GM12891 (cell line): ENCODE measurements at places on chromosomes 3 and 15.

DNA sequence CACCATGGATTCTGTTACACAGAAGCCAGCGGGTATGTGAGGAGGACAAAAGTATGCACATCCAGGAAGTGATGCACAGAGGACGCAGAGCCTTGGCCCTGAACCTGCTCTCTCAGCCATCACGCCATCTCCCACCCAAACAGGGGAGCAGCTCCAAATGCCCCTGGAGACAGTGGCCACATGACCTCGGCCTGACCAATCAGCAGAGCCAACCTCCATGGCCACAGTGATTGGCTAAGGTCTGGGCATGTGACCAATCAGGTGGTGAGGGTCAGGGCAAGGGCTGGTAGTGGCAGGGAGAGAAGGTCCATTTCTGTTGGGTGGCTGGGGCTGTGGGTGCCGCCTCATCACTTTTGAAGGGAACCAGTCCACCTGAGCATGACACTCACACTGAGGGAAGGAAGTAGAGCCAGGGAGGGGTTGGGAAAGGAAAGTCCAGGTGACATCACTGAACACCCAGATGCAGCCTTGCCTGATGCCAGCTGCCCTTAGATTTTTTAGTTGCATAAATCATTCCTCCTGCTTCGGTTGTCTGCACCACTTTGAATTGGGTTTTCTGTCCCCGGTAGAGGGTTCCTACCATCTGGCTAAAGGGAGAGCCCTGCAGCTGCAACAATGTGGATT, 70.3 kb upstream of the IQSEC1 start:
- no peak for DNase-seq

GRCh38 chr3:25493246-25493645, 65.2 kb downstream of the RARB start:
- no peak for DNase-seq

DNA sequence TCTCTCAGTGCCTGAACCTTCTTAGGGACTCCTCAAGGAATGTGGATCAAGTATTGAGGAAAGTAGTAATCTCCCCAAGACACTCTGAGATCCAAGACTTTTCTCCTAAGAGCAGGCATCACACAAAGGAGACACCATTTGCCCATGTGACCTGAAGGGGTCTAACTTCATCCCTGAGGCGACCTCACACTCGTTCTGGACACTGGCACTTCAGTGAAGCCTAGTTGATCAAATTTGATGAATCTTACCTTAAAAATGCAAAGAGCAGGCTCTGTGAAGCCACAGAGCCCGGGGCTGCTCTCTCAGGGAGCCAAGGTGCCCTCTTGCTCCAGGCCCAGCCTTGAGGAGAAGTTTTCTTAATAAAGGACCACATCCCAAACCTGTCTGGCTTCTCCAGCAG, 64.3 kb downstream of the SCN11A start:
- no peak for DNase-seq

GRCh38 chr15:77905301-77905920, 172.1 kb downstream of the TBC1D2B start:
- no peak for DNase-seq

DNA sequence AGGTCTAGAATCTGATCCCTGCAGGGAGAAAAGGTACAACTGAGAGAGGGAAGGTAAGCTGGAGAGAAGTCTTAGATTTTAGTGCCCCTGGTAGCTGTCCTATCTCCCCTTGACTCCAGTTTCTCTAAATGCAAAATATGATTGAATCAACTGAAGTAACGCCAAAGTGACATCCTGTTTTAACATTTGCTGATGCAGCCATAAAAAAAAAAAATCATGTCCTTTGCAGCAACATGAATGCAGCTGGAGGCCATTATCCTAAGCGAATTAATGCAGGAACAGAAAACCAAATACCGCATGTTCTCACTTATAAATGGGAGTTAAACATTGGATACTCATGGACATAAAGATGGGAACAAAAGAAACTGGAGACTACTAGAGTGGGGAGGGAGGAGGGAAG, 42.4 kb upstream of the LCTL start:
- no peak for DNase-seq

GRCh38 chr3:14806641-14807263, 12.0 kb upstream of the FGD5 start:
- DNase-seq, result no peak

DNA sequence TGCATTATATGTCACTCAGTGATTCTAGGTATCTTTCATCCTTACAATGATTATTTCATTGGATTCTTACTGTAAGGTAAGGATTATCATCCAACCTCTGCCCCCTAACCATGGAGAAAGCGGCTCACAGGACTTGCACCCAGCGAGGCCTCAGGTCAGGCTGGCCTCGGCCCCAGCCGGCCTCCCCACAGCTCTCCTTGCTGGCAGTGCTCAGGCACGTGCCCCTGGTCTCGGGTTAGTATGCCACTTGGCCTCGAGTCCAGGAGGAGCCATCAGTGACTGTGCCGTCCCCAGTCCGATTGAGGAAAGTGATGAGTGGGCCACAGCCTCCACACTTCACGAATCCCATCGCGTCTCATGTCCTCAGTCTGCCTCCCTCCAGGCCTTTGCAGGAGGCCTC, 35.7 kb upstream of the GABRG3 start:
- DNase-seq, result no peak

- DNase-seq, result no peak
Observed at GRCh38 chr15:93071469-93071936, 17.5 kb downstream of the RGMA start.

DNA sequence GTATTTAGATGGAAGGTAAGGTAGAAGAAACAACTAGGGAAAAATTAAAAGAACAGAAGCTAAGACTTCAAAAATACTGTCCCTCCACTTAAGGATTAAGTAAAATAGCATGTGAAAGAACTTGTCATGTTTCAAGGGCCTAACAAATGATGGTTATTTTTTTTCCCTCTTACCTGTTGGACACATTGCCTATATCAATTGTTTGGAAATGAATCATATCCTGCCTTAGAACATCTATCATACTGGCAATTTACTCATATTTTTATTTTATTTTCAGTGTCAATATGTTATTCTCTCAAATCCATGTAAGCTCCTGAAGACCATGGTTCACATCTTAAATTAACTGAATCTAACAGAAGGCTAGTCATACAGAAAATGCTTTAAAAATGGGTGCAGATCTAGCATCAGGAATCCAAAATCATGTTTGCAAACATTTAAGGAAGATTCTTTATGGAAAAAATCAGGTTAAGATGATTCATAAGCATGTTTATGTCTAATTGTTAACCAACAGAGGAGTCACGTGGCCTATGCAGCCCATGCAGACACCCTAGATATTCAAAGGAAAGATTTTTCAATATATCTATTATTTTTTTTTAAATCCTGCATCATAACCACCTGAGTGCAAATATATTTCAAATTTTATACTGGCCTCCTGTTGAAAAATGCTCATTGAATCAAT, 135.8 kb upstream of the TRIM42 start:
- DNase-seq, result no peak

DNA sequence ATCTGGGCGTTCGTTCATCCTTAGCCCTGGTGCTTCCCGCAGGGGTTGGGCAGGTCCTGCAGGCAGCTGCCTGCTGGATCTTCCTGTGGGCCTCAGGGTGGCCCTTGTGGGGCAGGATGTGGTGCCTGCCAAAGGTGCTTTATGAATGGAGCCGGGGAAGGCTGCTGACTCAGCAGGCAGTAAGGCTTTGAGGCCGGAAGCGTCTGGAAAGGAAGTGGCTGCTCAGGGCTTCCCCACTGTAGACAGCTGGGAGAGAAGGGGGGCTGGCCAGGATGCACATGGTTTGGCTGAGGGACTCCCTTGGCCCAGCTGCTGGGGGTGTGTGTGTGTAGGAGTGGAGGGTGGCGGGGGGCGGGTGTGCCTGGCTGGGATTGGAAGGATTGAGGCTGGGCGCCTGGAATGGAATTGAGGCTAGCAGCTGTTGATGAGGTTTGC, 12.9 kb downstream of the CD276 start:
- DNase-seq, result peak; percentile 61

DNA sequence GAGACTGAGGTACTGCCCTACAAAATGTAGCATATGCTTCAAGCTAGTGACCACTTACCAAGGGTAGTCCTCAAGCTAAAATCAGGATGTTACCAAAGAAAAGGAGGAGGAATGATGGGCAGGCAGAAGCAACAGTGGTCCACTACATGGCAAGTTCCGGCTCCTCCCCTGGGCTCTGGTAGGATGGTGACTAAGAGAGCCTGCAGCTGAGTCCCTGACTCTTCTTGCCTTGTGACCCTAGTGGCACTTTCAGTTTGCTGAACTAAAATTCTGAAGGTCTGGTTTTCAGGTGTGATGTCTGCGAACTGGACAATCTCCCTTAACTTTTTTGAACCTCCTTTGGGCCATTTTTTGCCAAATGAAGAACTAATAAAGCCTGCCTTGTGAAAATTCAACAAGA, 40.9 kb downstream of the MRPL46 start:
- DNase-seq, result no peak

DNA sequence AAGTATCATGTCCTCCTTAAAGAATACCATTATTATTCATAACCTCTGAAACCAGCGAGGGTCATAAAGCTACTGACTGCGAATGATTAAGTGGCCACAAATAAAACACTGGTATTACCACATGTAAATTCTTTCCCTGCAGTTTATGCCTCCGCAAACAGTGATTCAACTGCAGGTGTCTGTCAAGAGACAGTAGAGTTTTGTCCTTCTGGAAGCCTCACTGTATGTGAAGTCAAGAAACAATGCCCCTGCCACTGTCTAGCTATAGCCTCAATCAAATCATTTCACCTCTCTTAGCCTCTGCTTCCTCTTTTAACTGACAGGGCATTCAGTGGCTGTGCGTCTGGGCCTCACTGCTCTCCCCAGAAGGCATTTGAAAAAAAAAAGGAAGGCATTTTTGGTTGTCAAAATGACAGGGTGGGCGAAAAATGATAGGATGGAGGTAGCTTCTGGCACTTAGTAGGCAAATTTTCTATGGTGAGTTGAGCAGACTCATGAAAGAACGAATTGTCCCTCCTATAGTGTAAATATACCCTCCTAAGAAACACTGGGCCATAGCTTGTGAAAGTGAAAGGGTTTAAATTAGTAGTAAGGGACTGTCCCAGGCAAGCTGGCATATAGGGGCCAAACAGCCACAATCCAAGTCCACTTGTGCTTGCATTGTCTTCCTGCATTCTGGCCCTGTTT, 66.7 kb downstream of the FILIP1L start:
- no peak for DNase-seq

- no peak for DNase-seq
Observed at GRCh38 chr3:4990069-4990468, 10.8 kb downstream of the BHLHE40 start.

DNA sequence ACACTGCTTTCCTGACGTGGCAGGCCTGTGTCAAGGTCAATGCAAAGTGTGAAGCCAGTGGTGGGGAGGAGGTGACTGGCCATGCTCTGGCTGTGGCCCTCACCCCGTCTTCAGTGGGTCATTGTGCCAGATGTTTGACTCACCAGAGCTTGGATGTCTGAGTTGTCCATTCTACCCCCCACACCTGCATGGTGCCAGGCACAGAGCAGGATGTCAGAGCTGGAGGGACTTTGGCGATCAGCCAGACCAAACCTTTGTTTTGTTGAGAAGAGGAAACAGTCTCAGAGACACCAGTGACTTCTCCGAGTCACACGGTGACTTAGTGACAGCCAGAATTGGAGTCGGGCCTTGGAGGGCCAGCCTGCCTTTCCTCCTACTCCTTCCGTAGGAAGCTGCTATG, 49.5 kb downstream of the SMAD6 start:
- DNase-seq, result no peak

DNA sequence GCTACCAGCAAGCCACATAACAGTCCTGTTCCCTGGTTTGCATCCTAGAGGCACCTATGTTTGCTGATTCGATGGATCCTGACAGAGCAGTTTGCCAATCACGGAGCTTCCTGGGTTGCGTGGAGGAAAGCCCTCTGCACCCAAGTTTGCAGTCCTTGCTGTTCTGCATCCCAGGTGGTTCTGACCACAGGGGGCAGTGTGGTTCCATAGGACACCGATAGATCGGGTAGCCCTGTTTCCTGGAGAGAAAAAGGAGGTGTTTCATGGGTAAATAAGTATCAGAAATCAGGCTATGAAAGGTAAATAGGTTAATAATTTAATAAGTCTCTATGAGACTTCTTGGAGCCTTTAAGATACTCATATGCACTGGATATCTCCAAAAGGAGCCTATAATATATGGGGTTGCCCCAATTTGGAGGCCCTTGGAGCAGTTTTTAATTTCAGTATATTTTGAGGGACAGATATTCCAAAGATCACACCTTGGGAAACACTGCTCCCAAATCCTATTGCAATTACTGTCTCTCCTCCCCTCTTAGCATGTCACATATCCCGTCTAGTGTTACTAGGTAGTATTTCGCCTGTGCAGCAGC, 194.6 kb upstream of the TPM1 start:
- DNase-seq, result peak; percentile 32

GRCh38 chr15:85598219-85598618, 196.5 kb downstream of the KLHL25 start:
- DNase-seq, result no peak

GRCh38 chr3:30471796-30472489, 134.5 kb upstream of the TGFBR2 start:
- DNase-seq, result no peak

DNA sequence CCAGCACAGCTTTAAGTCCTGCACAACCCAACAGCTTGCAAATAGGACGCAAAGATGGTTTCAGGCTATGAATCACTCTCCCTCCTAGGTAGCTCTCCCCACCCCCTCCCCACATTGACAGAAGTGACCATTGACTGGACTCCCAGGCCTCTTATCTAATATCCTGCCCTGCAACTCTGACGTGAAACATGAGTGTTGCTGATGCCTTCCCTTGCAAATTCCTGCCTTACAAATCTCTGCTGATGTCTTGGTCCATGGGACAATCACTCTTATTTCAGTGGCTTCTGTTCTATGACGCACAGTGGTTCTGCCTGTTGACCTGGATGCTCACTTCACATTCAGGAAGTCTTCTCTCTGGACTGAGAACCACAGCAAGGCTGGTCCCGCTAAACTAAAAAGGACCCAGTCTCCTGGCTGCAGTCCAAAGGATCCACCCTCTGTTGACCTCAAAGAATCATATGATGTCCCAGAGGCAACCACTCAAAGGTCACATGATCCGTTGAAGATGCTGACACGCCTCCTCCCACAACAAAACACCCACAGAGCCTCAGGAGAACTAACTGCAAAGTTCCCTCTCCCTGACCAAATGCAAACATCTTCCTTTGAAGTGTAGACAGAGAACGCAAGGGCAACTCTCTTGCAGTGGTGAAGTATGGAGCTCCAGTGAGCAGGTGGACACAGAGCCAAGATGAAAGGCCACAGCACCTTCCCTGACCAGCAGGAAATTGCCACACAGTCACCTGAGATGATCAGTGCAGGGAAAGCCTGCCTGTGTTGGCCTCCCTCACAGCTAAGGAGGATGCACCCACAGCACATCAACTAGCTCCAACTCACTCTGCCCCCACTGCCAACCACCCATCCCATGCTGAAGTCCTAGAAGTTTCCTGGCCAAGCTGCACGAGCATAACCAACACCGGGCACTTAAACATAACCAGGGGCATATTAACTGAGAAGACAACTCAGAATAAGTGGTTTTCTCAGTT, 112.3 kb downstream of the ADAMTS17 start:
- no peak for DNase-seq

DNA sequence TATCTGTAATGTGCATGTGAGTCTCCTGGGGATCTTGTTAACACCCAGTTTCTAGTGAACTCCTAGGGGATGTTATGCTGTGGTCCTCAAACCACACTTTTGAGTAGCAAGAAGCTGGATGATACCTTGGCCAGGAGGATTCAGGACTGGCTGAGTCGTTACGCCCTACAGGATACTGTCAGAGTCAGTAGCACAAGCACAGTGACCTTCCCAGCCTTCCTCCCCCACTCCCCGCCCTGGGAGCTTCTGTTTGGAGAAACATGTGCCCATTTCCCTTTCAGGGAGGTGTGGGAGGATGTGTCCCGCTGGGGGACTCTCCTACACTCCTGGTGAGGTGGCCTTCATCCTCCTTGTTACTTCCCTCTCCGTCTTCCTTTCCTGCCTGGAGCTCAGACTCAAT, 76.4 kb upstream of the TRPM1 start:
- DNase-seq, result no peak

GRCh38 chr3:53354945-53355498, 7.7 kb upstream of the DCP1A start:
- no peak for DNase-seq
